ENCODE measurements at places on chromosomes 7 and 10.

DNA sequence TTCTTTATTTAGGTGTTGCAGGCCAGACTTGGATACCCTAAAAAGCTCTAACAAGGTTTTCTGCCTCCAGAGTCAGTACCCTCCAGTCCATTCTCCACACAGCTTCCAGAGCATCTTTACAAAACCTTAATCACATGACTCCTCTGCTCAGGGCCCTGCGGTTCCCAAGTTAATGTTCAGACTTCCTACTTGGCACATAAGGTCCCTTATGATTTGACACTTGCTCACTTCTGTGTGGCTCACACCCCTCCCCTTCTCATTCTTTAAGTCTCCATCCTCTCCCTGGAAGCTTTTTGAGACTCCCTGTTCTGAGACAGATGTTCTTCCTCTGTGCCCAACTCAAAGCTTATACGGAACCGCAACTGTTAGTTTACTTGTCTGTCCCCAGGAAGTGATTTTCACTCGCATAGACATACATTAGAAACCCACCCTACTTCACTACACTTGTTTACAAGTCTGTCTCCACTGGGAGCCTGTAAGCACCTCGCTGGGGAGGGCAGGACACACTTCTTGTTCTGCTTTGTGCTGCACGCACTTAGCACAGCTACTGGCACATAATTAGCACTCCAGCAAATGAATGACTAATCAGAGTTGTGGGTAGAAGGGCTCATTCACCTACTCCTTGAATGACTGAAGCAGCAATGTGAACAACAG is 154.3 kb upstream of the LAMB4 start:
- DNase-seq = no peak

GRCh38 chr10:124709861-124710260 is 34.3 kb downstream of the FAM53B start:
- no peak for DNase-seq

- DNase-seq = no peak
Measured at GRCh38 chr7:36005293-36005692, 147.8 kb upstream of the EEPD1 start.

- DNase-seq = no peak
Measured at GRCh38 chr7:47523401-47523800, 58.5 kb downstream of the TNS3 start.

DNA sequence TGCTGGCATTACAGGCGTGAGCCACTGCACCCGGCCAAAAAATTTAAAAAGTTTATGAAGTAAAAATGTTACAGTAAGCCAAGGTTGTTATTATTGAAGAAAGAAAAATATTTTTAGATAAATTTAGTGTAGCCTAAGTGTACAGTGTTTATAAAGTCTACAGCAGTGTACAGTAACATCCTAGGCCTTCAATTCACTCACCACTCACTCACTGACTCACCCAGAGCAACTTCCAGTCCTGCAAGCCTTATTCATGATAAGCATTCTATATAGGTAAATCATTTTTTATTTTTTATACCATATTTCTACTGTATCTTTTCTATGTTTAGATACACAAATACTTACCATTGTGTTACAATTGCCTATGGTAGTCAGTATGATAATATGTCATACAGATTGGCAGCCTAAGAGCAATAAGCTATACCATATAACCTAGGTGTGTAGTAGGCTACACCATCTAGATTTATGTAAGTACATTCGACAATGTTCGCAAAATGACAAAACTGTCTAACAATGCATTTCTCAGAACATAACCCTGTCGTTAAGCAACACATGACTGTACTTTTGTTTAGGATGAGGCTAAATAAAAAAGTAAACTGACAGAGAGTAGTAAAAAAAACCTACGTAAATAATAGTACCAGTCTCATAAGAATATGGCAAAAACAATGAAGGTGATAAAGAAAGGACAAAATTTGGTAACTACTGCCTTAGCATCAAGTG is 77.8 kb upstream of the FAM133B start:
- DNase-seq = no peak

GRCh38 chr10:33966946-33967345 is 632.5 kb upstream of the NRP1 start:
- DNase-seq = no peak

DNA sequence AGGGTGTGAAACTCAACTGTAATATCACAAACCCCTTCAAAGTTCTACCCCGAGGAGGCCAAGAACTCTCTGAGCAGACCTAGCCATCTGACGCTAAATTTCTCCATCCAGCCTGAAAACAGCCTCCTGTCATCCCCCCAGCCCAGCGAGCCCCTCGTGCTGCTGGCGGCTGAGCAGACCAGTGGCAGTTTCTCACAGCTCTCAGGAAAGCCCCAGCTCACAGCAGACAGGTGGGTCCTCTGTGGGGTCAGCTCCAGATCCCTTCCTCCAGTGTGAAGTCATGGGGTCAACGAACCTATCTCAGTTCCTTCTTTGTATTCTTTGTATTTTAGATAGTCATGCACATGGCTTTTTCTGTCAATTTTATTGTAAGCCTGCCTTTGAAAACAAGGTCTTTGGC is 7.8 kb downstream of the GARIN1A start:
- no peak for DNase-seq

GRCh38 chr10:12177642-12178041 is 18.0 kb downstream of the NUDT5 start:
- DNase-seq = no peak

DNA sequence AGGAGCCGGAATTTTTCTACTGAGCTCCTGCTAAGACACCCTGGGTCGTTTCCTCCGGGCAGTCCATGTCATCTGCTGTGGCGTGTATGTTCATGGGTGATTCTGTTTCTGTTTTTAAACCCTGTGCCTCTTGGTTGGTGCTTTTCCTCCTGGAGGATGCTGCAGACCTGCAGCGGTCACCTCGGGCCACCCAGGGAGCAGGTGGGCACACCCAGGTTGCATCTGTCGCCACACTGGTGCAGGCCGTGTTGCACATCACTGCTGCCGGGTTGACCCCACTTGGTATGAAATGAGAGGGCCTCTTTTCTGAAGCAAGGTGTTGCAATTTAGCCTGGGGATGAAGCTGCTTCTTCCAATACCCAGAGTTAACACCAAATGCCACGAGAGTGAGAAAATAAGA is 127.2 kb downstream of the CUX1 start:
- DNase-seq = no peak

DNA sequence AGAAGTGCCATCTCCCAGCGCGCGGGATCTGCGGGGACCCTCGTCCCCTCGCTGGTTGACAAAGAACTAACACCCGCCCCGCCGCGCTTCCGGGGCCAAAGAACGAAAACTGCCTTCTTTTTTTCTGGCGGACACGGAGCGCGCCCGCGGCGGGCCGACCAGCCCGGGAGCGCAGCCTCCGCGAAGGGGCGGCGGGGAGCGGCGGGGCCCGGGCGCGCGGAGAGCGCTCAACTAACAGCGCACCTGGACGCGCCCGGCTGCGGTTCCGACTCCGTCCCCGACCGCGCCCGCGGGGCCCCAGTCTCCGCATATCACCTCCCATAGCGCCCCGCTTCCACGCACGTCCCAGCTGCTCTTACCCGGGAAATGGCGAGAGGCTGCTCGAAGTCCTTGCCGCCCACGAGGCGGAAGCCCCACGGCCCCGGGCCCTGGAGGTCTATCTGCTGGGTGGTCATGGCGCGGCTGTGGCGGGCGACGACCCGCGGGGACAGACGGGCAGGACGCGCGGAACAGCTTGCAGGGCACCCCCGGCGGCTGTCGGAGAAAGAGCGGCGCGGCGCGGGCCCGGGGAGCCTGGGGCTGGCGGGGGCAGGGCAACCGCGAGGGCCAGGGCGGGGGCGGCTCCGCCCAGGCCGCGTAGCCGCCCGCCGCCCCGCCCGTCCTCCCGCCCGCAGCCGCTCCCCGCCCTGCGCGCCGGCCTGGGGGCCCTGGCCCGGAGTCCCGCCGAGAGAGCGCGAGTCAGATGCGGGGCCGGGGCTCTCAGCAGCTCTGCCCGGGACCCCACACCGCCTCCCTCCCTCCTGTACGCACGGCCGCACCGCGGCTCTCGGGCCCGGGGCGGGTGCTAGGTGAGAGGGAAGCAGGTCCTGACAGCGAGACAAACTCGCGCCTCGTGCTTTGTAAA is at the start of gene PDLIM1:
Gene PDLIM1, minus strand, starts transcription at position 543 of the 904 bp plus-strand sequence. Its CDS starts 88 bp downstream, at position 455.
- DNase-seq = peak; percentile 8

GRCh38 chr10:3043512-3044368 is 23.6 kb upstream of the PFKP start:
- DNase-seq = peak; percentile 16

GRCh38 chr7:18936265-18936664 is 181.2 kb downstream of the TWIST1 start:
- no peak for DNase-seq

DNA sequence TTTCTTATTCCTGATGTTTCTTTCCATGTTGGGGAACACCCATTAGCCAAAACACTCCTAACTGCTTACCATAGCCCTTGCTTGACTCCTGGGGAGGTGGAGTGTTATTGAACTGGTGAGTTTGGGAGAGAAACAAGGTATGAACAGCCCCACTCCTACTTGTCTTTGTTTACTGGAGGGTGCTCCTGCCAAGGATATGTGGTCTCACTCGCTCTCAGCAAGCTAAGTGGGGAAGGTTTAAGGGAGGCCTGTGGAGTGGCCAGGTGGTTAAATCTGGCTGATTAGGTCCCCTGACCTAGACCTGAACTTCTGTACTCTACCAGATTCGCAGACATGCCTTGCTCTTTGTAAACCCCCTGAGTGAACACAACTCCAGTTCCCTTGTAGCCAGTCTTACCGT is 300.1 kb downstream of the PTEN start:
- DNase-seq = no peak

- DNase-seq = no peak
Measured at GRCh38 chr7:130160455-130160854, 44.8 kb downstream of the TMEM209 start.

GRCh38 chr10:23031318-23031717 is 64.1 kb upstream of the MSRB2 start:
- DNase-seq = no peak

DNA sequence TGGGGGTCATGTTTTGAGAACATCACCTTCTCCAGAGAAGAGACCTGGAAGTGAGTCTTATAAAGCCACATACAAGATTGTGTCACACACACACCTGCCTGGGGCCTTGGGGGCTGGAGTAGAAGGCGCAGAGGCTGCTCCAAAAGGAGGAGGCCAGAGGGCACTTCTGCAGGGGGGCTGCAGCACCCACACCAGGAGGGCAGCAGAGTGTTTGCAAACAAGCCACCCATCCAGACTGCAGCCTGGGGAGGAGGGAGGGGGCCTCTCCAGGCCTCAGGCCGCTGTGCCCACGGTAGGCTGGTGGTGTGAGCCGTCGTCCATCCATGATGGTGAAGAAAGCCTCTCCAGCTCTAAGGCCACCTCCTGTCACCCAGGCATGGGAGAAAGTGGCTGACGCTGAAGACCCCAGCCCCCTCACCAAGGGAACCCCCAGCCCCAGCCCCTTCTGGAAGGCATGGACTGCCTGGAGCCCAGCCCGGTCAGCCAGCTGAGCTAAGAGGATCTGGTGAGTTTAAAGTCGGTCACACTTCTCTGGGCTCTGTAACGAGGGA is 77.5 kb downstream of the FOXL3 start:
- no peak for DNase-seq

DNA sequence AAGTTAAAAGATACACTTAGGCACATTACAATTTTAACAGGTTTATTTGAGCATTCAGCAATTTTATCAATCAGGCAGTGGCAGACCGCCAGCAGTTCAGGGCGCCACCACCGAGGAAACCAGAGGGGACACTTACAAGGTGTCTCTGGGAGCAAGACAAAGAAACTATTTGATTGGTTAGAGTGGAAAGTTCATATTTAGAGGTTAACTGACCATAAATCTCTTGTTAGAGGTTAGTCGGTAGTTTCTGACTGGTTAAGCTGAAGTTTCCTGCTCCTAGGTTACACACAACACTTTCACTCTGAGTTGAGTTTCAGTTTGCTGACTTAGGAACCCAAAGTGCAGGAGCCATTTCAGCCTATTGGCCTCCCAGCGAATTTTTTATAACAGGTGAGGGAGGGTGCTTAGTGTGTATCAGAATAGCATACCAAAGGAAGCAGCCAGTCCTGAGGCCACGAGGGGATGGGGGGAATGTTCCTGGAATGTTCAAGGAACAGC is 10.8 kb upstream of the PVRIG start:
- peak; percentile 32 for DNase-seq

DNA sequence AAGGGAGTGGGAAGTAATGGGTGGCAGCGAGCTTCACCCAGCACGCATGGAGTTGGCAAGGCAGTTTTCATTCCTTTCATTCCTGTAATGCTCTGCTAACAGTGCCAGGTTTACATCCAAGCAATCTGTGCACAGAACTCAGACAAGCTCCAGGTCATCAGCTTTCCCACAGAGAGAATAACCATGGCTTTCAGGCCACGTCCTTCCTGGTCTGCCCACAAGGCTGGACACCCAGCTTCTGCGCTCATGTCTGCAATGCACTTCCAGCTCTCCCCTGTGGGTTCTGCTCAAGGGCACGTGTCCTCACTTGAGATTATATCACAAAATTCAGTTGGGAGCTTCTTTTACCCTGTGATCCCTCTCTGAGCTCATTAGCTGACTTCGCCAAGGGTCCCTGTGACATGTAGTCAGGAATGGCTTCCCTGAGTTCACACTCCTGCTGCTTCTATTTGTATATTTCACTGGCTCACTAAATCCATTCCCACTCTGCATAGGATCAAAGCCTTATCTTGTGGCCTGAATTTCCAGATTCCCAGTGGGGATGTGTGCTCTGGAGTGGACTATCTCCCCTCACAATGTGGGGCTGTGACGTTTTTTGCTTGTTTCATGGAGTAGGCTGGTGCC is 18.6 kb downstream of the AKR1C2 start:
- DNase-seq = no peak

DNA sequence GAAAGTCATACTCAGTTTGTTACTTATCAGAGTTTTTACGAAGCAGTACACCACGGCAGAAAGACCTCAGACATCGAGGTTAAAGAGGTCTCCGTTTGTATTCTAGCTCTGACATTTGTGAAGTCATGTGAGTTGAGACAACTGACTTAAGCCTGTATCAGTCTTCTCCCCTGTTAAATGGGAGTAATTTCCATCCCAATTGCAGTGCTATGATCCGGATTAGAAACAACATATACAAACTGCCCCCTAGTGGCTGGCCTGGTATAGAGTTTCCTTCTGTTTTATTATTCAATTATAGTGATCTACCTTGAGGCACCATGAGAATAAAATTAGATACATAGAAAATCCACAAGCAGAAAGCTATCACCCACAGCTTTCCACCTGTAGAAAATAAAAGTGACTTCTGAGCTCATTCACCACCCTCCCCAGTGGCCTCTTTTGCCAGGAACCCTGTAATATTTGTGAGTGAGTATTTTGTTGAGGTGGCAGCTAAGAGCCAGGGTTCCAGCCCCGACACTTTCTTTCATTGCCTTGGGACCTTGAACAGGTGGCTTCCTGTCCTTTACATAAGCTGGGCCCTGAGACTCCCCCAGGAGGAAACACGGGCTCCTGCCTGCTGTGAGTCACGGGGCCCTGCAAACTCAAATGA is 607.2 kb upstream of the MGMT start:
- no peak for DNase-seq

- DNase-seq = no peak
Measured at GRCh38 chr7:145909991-145910513, 206.5 kb upstream of the CNTNAP2 start.

DNA sequence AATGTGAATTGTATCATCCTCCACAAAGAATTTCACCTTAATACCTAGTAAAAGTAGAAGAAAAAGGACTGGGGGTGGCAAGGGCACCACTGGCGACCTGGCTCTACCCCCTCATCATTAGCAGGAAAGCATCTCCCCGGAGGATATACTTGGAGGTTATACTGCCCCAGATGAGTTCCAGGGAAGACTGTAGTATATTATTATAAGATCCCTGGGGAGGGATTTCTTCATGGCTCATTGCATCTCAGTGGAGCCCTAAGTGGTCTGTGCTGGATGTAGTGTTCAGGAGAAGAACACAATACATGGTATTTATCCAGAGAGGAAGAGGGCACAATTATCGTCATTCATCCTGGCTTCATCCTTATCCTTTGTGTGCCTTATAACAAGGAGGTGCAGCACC is 14.2 kb upstream of the DYNC1I1 start:
- no peak for DNase-seq

Measured in CD4-positive, alpha-beta T cell treated with Interleukin-6 at 100 ng/mL for 8 hours (primary cell).